ENCODE measurements at places on chromosomes 7 and 10.

DNA sequence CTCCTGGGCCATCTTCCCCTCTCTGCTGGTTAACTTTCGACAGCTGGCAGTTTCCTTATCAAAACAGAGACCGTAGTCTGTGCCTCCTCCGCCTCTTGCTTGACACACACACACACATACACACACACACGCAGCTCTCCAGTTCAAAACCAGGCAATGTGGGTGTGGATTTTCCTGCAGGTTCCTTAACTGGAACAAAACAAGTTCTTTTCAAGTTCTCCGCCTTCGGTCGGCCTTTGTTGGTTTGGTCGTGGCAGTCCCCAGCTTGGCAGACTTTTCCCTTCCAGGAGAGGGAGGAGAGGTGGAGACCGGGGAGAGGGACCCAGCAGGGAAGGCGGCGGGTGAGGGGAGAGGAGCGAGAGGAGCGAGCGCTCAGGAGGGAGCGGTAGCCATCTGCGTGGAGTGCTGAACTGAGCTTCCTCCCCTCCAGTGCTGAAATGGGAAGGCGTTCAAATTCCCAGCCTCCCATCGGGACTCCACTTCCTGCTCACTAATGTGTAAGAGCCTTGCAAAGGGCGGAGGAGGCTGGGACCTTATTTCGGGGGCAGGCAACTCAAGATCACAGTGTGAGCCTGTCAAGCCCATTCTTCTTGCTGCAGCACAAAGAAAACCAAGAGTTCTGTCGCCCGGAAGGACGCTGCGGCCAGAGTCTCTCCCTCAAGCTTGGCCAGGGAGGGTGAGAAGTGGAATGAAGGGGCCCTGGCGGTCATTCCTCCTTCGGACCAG is 120.6 kb downstream of the PRPF18 start:
- DNase-seq, result no peak

GRCh38 chr7:39691821-39692220 is 68.4 kb downstream of the RALA start:
- no peak for DNase-seq

DNA sequence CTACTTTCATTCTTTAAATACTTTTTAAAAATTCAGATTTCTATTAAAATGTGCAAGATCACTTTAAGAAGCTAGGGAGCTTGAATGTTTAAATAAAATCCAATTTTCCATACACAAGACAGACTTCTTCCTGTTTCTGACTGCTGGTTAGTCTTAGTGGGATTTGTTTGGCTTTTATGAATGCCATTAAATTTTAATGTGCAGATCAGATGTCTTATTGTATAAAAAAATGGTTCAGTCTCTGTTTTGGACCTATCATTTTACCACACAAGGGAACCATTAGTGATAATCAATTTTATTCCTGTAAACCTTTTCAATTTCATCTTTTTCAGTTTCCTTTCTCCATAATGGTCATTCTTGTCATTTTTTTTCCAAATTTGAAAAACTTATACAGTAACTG is 63.2 kb downstream of the VCL start:
- DNase-seq, result no peak

DNA sequence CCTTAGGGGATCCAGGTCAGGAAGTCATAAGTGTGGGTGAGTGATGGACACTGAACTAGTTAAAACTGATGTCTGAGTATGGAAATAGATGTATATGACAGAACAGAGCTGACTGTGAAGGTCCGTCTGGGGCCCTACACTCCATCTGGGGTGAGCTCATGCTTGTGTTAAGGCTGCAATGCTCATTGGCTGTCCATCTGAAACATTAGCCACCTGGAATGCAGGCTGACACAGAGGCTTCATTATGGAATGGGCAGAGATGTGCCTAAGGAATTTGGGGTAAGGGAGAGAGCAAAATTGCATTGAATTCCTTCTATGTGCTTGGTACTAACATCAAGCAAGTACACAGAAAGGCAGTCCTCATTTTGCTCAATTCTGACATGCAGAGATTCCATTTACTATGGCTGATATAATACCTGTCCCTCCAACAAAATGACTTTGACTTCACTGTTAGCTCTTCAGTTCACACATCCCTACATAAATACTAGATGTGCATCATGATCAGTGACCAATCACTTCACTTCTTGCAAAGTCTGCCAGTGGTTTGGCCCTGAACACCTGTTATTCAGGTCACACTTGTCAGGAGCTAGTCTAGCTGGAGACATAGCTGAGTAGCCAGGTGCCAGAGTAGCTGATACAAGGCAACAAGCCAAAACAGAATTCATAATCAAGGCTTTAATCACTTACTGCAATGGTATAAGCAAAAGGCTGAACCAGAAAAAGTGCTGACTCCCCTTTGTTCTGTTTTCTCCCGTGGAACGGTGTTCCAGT is 128.9 kb upstream of the VWC2 start:
- DNase-seq, result no peak

DNA sequence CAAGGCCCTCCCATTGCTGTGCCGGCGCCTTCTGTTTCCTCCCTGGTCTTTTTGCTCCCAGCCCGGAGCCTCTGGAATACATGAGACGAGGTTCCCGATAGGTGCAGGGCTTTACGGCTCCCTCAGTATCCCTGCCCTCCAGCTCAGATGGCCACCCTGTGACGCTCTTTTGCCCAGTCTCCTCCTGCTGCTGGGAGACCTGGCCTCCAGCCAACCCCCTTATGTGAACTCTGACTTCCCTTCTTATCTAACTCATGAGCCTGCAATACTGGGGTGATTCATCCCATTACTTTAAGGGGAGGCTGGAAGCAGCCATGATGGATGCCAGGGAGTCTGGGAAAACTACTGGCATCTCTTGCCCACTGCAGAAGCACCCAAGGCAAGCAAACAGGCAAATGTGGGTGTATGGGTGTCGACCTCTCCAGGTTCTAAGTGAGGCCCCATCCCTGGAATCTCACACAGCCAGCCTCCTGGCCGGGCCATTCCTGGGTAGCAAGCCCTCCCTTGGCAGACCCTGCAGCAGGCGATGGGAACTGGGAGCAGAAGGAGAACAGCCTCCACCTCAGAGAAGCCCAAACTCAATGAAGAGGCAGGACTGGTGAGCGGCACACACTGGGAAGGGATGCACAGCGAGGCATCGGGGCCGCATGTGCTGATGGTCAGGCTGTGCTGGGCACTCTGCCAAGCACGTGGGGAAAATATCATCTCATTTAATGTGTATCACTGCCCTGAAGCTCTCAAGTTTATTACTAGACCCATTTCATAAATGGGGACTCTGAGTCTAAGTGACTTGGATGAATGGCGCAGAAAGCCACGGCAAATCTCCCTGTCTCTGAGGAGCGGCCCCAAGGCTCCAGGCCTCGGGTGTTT is 97.5 kb downstream of the FAM53B start:
- no peak for DNase-seq
